Tibial nerve (tissue), 4 donors: ENCODE measurements at places on chromosomes 2 and 18. TPM values are rescaled to one million over a fixed set of nuclear protein-coding genes. Genes with fewer than 3 reads are reported as not detected.

DNA sequence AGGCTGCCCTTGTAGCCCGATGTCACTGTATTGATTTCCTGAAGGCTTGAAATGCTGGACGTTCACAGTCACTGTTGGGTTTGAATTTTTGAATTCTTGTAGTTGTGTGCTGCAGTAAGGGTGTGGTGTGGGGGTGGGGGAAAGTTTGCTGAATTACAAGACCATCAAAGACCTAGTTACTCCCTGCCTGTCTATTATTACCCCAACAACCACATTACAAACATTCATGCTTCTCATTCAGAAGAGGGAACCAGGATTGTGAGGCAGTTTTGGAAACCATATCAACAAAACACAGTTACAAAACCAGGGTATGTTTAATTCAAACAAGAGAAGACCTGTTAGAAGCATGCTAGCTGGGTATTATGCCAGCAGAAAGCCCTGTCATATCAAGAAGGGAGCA is 85.8 kb downstream of the CLHC1 start:
- no peak for DNase-seq

GRCh38 chr2:135475128-135475527 is 55.9 kb downstream of the ZRANB3 start:
- no peak for DNase-seq

The MC5R gene
- total RNA-seq, result not detected

- no peak for DNase-seq
Measured at GRCh38 chr18:79361766-79362522, 33.8 kb upstream of the NFATC1 start.

GRCh38 chr2:47345590-47345924 is 57.4 kb upstream of the MSH2 start:
- no peak for DNase-seq

- no peak for DNase-seq
Measured at GRCh38 chr2:113276761-113277425, 1.8 kb downstream of the PAX8 start.
